ENCODE measurements at places on chromosomes 4 and X. TPM values are rescaled to one million over a fixed set of nuclear protein-coding genes. Genes with fewer than 3 reads are reported as not detected.

DNA sequence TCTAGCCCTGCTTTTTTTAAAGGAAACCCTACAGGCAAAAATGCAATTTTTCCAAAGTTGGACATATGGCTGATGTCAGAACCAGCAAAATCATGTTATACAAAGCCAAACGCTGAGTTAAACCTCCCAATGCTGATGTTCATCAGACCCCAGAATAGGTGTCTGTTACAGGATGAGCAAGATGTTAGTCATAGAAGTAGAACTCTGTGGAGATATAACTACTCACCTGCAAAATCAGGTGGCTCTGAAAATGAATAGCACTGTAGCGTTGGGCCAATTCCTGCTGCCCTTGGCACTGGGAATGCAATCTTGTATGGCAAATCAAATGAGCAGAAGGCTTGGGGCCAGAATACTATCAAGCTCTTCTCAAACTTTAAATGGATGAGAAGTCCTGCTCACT lies 634.1 kb downstream of the RPA4 start:
- DNase-seq: no peak

COL4A6 gene
- total RNA-seq: 0.68 TPM

NUP54 gene
- 59.1 TPM for total RNA-seq

SMPX gene
- total RNA-seq: not detected
